ENCODE measurements at places on chromosomes 16 and 17.

DNA sequence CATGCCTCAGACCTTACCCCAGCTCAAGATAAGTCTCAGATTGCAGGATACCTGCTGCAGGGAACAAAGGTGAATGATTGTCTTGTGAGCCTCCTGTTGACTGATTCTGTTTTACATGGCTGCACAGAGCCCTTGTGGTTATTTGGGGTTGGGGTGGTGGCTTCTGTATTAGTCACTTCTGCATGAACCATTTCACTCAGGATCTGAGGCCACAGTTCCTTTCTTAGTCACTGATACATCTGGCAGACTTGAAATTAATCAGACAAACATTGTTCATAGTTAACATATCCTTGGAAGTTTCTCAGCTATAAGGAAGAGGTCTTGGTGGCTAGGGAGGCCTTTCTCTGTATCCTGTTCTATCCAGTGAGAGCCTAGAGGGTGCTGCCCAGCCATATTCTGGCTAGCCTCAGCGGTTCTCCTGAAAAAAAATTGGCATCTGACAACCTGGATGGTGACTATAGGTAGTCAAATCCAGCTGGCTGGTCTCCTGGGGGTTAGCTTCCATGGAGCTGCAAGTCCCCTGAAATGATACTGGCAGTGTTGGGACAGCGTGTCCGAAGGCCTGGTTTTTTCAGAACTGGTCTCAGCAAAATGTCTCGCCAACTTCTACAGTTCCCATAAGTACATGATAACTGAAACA, 8.4 kb upstream of the PLK1 start:
- DNase-seq: peak; percentile 42

GRCh38 chr17:12973496-12974004, 44.3 kb downstream of the ELAC2 start:
- DNase-seq: no peak

DNA sequence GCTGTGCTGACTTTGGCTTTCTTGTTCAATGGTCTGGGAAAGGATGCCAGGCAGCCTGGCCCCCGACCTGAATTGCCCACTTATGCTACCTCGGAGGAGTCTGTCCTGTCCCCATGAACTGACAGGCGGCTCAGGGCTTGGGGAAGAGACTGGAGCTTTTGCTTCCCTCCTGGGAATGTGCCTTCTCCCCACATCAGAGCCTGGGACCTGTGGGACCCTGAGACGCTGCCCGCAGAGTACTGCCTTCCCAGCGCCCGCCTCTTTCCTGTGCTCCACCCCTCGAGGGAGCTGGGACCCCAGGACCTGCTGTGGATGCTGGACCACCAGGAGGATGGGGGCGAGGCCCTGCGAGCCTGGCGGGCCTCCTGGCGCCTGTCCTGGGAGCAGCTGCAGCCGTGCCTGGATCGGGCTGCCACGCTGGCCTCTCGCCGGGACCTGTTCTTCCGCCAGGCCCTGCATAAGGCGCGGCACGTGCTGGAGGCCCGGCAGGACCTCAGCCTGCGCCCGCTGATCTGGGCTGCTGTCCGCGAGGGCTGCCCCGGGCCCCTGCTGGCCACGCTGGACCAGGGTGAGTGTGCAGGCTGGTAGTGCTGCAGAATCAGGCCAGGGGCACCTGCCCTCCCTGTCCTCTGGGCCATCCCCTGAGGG, 18.5 kb downstream of the FCSK start:
- DNase-seq: no peak

DNA sequence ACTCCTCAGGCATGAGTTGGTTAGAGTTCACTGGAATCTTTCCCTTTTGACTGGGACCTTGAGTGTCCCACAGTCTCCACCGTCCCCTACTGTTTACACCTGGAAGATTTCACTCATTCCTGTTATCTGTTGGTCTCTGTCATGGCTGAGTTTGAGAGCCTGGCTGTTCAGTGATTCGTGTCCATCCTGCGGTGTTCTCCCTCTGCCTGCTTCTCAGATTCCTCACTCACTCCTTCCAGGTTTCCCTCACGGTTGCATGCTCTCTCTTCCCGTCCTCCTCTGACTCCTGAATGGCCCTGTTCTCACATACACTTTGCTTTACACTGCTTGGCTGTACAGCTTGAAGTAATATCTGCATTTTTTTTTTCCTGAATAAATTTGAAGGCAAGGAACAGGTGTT, 24.5 kb downstream of the OR1D5 start:
- DNase-seq: no peak

GRCh38 chr17:70752966-70753467, 583.7 kb downstream of the KCNJ2 start:
- no peak for DNase-seq
